ENCODE measurements at places on chromosomes 1 and 21.

GRCh38 chr1:10149231-10149630 is 61.1 kb upstream of the KIF1B start:
- no peak for DNase-seq

- DNase-seq: no peak
These were observed 141.8 kb downstream of the NEK7 start for GRCh38 chr1:198298640-198299039.

DNA sequence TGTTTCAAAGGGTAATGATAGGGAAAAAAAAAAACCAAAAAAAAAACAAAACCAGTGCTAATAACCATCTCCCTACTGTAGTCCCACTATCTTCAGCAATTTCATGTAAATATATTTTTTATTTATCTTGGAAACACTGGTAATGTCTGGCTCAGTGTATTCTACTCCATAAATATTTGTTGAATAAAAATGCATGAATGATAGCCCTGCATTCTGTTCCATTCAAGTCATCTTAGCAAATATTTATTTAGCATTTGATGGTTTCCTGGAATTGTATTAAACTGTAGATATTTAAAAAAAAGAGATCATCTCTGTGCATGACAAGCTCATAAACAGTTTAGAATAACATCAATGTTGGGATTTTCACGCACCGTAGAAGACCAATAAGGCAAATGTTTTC is 24.2 kb downstream of the IL23R start:
- DNase-seq: peak; percentile 98

GRCh38 chr1:184412472-184412871 is 25.6 kb downstream of the C1orf21 start:
- DNase-seq: no peak

GRCh38 chr1:100557606-100557953 is 19.6 kb downstream of the GPR88 start:
- DNase-seq: no peak

GRCh38 chr1:12152113-12152891 is 14.5 kb upstream of the TNFRSF1B start:
- DNase-seq: no peak

- no peak for DNase-seq
These were observed 402.4 kb upstream of the ZP4 start for GRCh38 chr1:238293075-238293474.

DNA sequence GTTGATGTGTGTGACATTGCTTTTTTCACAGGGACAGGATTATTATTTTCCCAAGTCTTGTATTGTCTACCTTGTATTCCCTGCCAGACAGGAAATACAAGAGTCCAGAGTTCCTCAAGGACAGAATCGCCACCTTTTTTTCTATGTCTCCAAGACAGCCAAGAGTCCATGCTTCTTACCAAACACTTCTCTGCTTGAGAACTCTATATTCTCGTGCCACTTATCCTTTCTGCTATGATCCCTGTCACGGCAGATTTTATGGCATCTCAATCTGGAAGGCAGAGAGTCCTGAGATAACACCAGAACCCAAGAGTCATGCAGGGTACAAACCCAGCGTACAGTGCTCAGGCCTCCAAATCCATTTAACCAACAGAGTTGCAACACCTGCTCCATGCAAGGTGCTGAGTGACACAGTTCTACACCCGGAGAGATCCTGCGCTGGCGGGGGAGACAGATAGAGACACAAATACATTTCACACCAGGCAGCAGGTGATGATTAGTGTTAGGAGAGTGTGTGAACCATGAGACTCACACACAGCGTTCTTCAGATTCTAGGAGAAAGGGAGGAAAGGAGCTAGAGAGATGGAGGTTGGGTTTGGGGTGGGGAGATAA is 107.6 kb downstream of the NAV1 start:
- DNase-seq: no peak

All from DMS53 (cell line).